ENCODE measurements at places on chromosomes 6 and 20.
A peak's percentile ranks its signal among the peaks of the same experiment; 100 is the strongest.

- no peak for DNase-seq
These were observed 188.2 kb downstream of the PRKN start for GRCh38 chr6:162539321-162539720.

- no peak for DNase-seq
These were observed 49.6 kb upstream of the SLC22A1 start for GRCh38 chr6:160071805-160072690.

GRCh38 chr20:4111440-4112411 is 96.4 kb upstream of the RNF24 start:
- DNase-seq = no peak

- no peak for DNase-seq
These were observed 24.7 kb upstream of the GFOD1 start for GRCh38 chr6:13511913-13512717.

DNA sequence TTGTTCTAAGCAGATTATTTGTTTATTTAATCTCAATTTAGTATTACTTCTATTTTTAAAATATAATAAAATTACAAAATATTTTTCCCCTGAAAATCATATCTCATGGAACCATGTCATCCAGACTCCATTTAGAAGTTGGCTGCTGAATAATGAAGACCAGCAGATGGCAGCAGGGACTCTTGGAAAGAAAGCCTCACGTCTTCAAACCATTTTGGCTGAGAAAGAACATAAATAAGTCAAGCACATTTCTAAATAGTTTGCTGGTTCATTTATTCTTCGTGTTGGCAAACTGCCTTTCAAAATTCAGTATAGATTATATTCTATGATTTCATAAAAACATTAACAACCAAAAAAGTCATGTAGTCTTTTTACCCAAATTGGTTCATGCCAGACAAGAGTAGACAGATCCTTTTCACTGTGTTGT is 71.7 kb downstream of the RCAN2 start:
- no peak for DNase-seq

DNA sequence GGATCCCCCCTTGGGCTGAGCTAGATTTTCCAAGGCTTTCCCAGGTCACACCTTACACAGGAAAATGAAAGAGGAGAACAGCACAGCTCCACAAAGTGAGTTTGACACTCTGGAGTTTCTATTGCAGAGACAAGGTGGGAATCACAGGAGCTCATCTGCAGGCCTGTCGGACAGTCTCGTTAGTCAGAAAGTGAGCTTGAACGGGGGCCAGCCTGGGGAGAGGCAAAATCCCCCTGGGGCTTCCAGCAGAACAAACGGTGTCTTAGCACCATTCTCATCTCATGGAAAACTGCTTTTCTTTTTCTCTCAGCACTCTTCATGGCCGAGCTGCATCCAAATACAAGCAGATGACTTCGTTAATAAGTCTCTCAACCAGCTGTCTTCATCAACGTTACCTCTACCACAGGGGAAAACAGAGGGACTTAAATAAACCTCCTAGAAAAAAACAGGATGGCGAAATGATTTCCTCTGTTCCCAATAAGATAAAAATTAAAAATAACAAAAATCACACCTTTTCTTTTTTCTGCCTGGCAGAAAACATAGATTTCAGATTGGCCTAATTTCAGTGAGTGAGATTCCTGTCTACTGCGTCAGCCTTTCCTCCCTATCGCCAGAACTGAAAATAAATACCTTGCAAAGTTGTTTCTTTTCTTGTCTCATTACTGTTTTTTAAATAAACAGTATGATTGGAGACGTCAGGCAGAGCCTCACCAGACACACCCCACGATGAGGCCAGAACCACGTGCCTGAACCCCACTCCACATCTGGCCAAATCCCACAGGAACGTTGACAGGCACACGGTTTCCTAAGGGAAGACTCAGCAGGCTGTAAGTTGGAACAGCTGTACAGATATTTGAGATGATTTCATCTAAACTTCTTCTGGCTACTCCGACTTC is 219.0 kb downstream of the TTLL2 start:
- no peak for DNase-seq

- no peak for DNase-seq
These were observed 29.8 kb downstream of the CTNNBL1 start for GRCh38 chr20:37723668-37724067.

DNA sequence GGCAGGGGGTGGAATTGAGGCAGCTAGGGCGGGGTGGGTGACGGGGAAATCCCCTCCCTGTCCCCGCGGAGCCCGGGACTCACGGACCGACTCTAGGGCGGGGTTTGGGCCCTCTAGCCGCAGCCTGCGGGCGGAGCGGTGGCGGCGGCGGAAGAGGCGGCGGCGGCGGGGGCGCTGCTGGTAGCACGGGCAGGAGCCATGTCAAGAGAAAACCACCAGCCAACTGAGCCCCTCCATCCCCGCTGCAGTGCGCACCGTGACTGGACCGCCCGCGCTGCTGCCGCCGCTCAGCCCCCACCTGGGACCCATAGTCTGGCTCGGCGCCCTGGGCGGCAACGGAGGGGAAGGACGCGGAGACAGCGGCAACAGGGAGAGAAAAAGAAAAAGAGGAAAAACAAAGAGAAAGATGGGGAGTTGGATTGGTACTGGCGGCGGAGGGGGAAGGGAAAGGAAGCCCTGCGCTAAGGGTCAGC is 1.2 kb upstream of the C6orf62 start:
- peak; percentile 75 for DNase-seq

GRCh38 chr20:2955257-2955970 is 82.1 kb downstream of the PTPRA start:
- DNase-seq = no peak

- no peak for DNase-seq
These were observed 41.8 kb downstream of the RIPOR3 start for GRCh38 chr20:50649590-50649989.

- DNase-seq = no peak
These were observed 34.9 kb downstream of the PTPN1 start for GRCh38 chr20:50545126-50545525.

- DNase-seq = no peak
These were observed 24.4 kb downstream of the DNAH8 start for GRCh38 chr6:38739532-38739931.

DNA sequence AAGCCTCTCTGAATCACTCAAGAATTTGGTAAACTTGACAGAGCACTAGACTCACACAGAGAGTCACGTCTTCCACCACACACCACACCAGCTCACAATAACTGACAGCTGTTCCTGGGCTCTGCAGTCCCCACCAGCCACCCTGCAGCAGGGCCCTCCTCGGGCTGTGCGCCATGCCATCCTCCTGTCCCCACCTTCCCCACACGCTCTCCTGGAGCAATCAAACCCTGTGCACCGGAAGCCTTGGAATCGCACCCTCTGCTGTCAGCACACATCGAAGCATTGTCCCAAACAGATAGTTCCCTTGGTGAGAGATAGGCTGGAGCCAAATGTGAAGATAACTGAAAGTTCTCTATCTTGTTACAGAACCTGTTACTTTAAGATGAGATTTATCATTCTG is 191.0 kb downstream of the TBXT start:
- DNase-seq = no peak

GRCh38 chr6:161085246-161085645 is 93.7 kb downstream of the MAP3K4 start:
- DNase-seq = no peak

- no peak for DNase-seq
These were observed 68.9 kb downstream of the GINS1 start for GRCh38 chr20:25476106-25477013.

GRCh38 chr6:130617658-130618057 is 209.5 kb upstream of the SMLR1 start:
- DNase-seq = no peak

DNA sequence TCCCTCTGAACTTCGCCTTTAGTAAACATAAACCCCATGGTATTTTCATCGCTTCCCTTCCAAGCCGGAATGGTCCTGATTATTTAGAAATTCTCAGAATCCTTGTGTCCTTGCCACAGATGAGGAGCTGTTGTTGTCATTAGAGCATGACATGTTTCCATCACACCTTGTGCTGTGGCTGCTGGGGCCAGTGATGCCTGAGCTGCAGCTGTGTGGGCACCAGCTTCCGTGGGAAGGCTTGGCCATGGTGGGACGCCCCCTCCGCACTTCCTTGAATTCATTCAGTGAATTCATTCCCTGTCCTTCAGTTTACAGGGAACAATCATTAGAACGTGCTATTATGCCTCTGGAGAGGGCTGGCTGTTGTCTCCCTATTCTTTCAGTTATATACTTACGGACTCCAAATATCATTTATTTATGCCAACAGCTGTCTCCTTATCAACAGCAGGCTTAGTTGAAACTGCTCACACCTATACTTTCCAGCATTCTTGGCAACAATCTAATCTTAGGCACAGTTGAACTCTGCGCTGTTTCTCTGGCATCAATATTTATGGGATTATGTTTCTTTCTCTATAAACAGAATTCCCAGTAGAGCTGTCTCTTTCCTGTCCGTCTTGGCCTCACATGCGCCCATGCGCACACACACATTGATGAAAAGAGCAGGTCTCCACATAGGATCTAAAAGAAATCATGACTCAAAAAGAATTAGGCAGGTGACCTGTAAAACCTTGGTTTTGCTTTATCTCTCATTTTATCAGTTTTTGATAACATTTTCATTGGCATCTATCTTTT is 9.0 kb downstream of the ADGRF1 start:
- DNase-seq = no peak

- no peak for DNase-seq
These were observed 25.0 kb downstream of the TTBK1 start for GRCh38 chr6:43268355-43268700.

DNA sequence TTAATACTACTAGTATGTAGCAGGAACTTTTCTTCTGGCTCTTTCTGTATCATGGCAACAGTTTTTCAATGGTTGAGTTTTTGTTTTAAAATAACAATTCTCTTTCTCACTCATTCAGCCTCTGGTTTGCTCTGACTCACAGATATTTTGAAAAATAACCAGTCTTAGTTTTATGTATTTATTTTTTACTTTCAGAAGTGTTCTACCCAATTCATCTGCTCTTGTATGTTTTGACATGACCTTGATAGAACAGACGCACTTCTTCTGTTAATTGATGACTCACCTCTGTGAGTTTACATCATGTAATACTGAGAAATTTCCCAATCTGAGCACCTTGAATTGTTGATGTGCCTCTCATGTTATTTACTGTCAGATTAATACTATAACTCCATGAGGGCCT is 178.9 kb downstream of the SASH1 start:
- DNase-seq = no peak

- peak; percentile 50 for DNase-seq
These were observed 6.8 kb downstream of the ADA start for GRCh38 chr20:44644667-44645131.

DNA sequence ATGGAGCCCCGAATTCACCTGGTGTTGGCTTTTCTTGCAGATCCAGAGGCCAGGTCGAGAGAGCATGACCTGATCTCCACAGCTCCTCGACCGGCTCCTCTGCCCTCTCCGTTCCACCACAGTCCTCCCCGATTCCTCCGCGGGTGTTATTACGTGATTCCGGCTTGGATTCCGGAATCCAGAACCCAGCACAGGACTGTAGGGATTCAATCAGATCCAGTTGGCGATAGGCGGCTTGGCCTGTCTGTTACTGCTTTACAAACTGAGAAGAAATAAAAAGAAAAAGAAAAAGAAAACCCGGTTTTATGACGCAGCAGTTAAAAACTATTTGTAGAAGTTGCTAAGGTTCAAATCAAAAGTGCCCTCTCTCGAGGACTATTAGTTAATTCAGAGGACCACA is 222.7 kb downstream of the EYA2 start:
- DNase-seq = no peak

DNA sequence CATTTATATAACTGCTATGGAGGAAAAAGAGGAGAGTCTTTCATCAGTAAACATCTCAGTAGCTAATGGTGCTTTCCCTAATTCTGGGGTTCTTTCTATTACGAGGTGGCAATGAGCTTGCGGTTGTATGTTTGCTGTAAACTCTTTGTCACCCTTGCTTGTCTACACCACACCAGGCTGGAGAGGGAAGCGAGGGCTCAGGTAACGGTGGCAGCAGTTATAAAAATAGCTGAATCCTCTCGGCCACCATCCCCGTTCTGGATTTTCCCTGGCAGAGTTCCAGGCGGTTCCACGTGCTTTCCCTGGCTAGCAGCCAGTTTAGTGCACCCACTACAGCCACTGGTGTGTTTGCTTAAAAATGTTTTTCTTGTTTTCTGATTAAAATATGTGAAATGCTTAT is 39.0 kb downstream of the MAS1 start:
- peak; percentile 61 for DNase-seq

- DNase-seq = no peak
These were observed 3.2 kb downstream of the TTBK1 start for GRCh38 chr6:43246301-43247113.
